Globus pallidus (tissue), 1 donor: ENCODE measurements at places on chromosomes 6 and 20.

DNA sequence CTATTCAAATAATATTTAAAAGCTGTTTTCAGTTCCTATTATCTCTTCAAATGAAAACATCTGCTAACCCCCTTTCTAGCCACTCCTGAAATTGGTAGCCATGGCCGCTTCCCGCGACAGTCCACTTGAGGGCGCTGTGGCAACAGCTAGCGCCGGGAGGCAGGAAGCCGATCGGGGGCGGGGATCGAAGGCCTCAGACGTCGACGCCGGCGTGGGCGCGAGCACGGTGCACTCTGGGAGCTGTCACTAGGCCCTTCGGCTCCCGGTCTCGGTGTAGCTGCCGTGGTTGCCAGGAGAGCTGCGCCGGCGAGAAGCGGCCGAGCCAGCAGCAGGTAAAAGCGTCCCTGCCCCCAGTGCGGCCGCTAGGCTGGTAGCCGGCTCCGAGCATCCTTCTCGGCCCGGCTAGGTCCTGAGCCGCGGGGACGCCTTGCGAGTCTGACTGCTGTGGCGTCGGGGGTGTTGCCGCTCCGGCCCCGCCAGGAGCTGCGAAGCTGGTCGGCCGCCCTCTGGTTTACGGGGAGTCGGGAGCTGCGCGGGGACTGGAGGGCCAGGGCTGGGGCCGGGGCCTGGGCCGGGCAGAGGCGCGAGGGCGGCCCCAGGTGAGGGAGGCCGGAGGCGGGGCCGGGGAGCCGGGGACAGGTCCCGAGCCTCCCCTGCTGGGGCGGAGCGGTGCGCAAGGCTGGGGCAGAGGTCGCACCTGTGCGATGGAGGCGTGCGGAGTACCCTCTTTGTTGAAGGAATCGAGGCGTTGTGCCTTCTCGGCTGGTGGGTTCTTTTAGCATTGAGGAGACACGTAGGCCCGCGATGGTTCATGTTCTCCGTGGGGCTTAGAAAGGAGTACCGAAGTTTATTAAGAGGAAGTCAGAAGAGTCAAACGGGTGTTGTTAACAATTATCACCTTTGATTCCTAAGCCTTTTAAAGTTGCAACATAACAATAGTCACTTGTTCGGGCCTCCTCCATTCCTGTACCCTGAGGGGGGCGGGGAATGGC lies at the start of gene DOP1A:
DOP1A (plus strand) TSS at position 224 of the 992 bp plus-strand sequence. CDS start 29,307 bp downstream, outside the sequence.
- DNase-seq, result peak; percentile 92

GRCh38 chr6:1203546-1203945 lies 108.4 kb upstream of the FOXQ1 start:
- no peak for DNase-seq

GRCh38 chr20:59074456-59074855 lies 31.9 kb upstream of the PRELID3B start:
- no peak for DNase-seq

DNA sequence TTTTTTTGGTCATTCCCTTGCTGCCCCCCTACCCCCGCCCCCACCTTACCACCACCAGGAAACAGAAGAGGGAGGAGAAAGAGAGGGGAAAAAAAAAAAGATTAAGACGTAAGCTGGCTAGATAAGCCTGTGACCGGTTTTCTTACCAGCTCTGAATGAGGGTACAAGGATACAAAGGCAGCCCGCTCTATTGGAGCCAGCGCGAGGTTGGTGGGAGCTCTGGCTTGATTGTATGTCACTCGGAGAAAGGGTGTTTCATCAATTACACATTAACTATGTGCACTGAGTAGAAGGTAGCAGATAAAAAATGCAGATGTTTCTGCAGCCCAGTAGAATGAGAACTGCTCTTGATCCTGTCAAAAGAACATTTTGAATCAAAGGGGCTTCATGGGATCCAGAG lies 28.6 kb upstream of the OLIG3 start:
- DNase-seq, result no peak

- DNase-seq, result no peak
These were observed 145.6 kb downstream of the DLL1 start for GRCh38 chr6:170145272-170145592.

DNA sequence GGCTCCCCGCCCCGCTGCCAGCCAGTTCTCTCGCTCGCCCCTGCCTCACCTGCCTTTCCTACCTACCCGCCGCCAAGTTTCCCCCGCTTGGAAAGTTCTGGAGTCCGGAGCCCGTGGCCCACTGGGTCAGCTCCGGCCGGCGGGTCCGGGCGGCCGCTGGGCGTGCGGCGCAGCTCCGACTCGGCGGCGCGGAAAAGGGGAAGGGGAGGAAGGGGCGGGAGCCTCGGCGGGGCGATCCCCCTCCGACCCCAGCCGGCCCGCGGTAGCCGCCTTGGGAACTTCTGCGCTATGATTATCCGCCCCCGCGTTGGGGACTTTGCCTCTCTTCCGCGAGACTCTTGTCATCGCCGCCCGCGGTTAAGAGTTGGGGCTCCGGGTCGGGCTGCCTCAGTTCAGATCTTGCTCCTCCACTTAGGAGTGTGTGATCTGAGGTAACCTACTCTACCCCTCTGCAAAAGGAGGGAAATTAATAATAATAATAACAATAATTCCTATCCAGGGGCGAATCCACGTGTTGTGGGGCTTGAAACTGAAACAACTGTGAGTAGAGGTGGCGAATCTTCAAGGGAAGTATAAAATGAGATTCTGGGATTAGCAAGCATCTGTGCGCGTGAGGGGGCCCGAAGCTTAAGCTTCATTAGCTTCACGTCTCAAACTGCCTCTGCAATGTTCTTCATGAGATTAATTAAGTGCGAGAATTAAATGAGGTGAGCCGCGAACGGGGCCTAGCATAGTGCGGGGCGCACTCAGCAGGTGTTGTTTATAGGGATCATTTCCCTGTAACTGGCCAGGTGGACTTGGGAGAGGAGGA lies 30.8 kb downstream of the SF3B5 start:
- DNase-seq, result no peak

DNA sequence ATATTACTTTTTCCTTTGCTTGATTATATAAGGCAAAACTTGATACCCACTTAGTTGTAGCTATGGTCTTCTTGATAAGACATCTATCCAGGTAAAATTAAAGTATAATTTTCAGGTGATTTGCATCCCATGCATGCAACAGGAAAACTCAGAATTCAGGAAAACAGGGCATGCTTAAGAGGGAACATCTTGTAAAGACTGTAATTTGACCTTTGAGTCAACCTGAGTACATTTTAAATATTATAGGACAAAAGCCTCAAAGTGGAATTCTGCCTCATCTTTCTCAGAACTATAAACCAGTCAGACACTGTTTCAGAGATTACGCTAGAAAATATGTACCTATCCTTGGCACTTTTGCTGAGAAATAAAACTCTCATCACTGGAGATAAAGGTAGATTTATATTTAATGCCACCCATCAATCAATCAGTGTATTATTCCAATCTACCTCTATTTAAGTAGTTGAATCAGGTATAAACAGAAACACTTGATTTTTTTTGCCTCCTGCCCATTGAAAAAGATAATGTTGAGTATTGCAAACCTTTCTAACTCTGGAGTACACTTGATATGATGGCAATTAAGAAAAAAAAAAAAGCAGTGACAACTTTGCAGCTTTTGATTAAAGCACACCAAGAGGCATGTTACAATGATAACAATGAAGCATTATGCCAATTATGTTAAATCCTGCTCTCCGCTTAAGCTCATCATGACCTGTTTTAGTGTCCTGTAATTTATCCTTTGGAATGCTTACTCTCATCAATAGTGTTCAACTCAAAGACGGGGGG lies 2.8 kb downstream of the CITED2 start:
- DNase-seq, result no peak

GRCh38 chr20:1562622-1563021 lies 5.1 kb upstream of the SIRPD start:
- DNase-seq, result no peak

DNA sequence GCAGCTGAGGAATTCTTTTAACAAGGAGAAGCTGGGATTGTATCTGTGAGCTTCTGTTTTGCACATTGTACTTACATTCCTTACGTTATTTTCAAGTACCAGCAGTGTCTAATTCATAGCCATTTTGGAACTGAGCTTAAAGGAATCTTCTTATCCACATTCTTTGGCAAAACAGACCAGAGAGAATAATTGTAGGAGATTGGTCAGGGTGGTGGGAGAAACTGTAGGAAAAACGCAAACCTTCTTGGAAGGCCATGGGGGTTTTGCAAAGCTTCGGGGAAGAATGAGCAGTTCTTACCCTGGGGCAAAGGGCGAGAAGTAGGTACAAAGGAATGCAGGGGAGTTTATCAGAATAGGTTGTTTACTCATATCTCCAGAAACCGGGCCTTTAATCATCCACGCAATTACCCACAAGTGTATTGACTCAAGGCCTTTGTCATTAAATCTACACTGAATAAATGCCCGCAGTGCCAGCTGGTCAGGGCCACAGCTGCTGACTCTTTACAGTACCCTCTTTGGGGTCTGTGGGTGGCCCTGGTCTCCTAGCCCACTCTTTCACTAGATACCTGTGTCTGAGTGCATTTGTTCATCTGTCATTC lies 39.6 kb upstream of the SPTLC3 start:
- no peak for DNase-seq

GRCh38 chr6:129617986-129618385 lies 92.0 kb downstream of the ARHGAP18 start:
- no peak for DNase-seq

GRCh38 chr6:157255079-157255478 lies 68.2 kb downstream of the TMEM242 start:
- DNase-seq, result no peak

DNA sequence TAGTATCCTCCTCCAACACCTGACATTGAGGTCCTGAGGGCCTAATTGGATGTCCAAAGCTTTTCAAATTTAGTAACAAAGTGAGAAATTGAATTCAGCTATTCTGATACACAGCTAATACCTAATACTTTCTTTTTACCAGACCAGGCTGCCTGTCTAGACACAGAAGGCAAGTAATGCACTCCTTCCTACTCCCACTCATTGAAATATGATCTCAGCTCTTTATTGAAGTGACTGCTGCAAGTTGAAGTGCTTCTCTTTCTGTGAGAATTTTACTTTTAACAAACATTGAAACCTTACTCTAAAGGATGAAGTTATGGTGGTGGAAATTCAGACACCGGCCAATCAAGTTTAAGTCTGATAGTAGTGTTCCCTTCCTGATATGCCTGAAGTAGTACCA lies 90.8 kb upstream of the OGFRL1 start:
- no peak for DNase-seq

DNA sequence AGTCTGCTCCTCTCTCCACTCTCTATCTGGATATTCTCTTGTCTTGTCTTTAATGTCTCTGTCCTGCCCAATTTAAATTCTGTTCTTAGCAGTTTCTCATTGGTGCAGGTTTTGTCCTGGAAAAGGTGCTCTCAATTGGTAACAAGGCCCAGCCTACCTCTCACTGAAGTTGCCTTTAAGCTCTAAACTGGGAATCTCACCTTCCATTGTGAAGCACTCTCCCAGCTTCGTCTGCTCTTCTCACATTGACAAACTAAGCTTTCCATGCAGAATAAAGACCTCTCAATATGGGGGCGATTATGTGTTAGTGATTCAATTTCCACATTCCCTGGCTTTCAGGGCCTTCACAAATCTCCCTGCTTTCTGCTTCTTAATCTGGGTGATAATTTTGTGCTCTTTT lies 1712.2 kb downstream of the GRIK2 start:
- DNase-seq, result no peak

GRCh38 chr6:135531954-135532490 lies 34.5 kb upstream of the AHI1 start:
- DNase-seq, result no peak

GRCh38 chr20:52953020-52953419 lies 19.1 kb upstream of the TSHZ2 start:
- DNase-seq, result no peak

- no peak for DNase-seq
These were observed 408.9 kb downstream of the CDKAL1 start for GRCh38 chr6:20943040-20943627.

DNA sequence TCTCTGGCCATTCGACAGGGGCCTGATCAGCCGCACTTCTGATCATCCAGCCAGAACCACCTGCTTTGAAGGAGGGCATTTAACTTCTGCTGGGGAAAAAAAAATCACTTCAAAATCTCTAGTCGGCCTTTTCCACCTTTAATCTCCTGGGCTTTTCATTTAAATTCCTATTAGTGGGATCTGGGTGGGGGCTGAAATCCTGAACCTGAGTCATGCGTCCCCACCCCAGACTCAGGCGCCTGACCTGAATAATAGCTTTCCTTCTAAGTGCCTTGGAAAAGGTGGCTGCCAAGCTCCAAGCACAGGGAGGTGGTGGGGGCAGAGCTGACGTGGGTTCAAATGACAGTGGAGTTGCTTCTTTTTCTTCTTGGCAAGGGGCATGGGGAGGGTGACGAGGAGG lies 246.0 kb upstream of the EXOC2 start:
- no peak for DNase-seq

DNA sequence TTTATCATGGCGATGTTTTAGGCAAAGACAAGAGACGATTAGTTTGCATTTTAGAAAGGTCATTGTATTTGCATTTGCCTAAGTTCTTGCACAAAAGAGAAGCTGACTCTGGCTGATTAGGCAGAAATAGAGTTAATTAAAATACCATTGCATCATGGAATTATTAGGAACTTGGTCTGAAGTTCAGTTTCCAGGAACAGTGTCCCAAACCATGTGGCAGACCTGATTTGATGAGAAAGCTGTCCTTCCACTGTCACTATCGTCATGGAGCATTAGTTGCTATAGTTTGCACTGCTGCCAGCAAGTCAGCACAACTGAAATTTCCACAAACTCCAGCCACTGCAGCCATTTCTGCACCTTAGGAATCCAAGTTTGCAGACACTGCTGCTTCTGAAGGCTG lies 24.3 kb upstream of the MCUR1 start:
- no peak for DNase-seq
